ENCODE measurements at places on chromosomes 16 and 17. TPM values are rescaled to one million over a fixed set of nuclear protein-coding genes. Genes with fewer than 3 reads are reported as not detected.

Gene NPIPB9
- total RNA-seq, result not detected

Gene CETP
- not detected for total RNA-seq

Gene RAB34
- total RNA-seq, result 649 TPM

Gene C16orf74
- 8.2 TPM for total RNA-seq

Gene UTP4
- 41.0 TPM for total RNA-seq

Gene METTL2A
- total RNA-seq, result 31.9 TPM

Gene ATP6V0D1
- total RNA-seq, result 120 TPM

Gene LGALS9B
- not detected for total RNA-seq

Gene PPP1R27
- 0.17 TPM for total RNA-seq

Gene CCDC200
- not detected for total RNA-seq

Gene TNP2
- not detected for total RNA-seq

Gene CDH8
- 0.43 TPM for total RNA-seq

Gene CLEC3A
- not detected for total RNA-seq

Gene ACD
- 71.6 TPM for total RNA-seq

Gene MT1H
- 15.4 TPM for total RNA-seq

Gene SOX15
- 18.7 TPM for total RNA-seq

Gene ZNF200
- 6.1 TPM for total RNA-seq

Gene LASP1
- total RNA-seq, result 308 TPM

Gene PRAC2
- total RNA-seq, result not detected

Gene ITGAD
- not detected for total RNA-seq

Gene ADAD2
- total RNA-seq, result not detected

Gene C16orf89
- total RNA-seq, result not detected

Gene TBC1D3H
- not detected for total RNA-seq

Gene ALOX12B
- 0.35 TPM for total RNA-seq

Gene GCGR
- not detected for total RNA-seq

Gene PRSS33
- not detected for total RNA-seq

Gene CSH1
- not detected for total RNA-seq

Gene NPB
- total RNA-seq, result 2.6 TPM

Gene OR1A1
- total RNA-seq, result not detected

Gene VAMP2
- 2.1 TPM for total RNA-seq

Gene ACE
- 1.3 TPM for total RNA-seq

Gene TBC1D28
- total RNA-seq, result not detected

Gene SLC16A13
- 4.1 TPM for total RNA-seq

Gene RHBDL1
- total RNA-seq, result 0.43 TPM

Gene FA2H
- 11.5 TPM for total RNA-seq

Gene CLDN6
- total RNA-seq, result 813 TPM

Gene HOXB2
- 21.1 TPM for total RNA-seq

Gene HAS3
- total RNA-seq, result 16.4 TPM

Gene TMEM94
- total RNA-seq, result 65.3 TPM

Gene FOXC2
- 30.1 TPM for total RNA-seq

Gene EPX
- total RNA-seq, result not detected

Gene SLFN11
- total RNA-seq, result 2.1 TPM

Gene TMEM220
- 1.9 TPM for total RNA-seq

Gene ARHGDIG
- total RNA-seq, result not detected

Gene PYDC1
- not detected for total RNA-seq

Gene ELMO3
- 11.0 TPM for total RNA-seq

Gene KRT33A
- total RNA-seq, result not detected
